ENCODE measurements at places on chromosomes 3 and 15. TPM values are rescaled to one million over a fixed set of nuclear protein-coding genes. Genes with fewer than 3 reads are reported as not detected.

The SNX22 gene
- 1.5 TPM for total RNA-seq

The MUC20 gene
- total RNA-seq, result 0.59 TPM

The FMN1 gene
- 0.36 TPM for total RNA-seq

The IL1RAP gene
- 7.8 TPM for total RNA-seq

The CPA3 gene
- not detected for total RNA-seq

The GOLGA6A gene
- total RNA-seq, result not detected

The KCNH8 gene
- total RNA-seq, result not detected

The IQCF5 gene
- not detected for total RNA-seq

The KLHL40 gene
- total RNA-seq, result not detected

The PLSCR5 gene
- total RNA-seq, result not detected

The DNAH12 gene
- 0.12 TPM for total RNA-seq

The MITF gene
- 8.5 TPM for total RNA-seq

The AADAC gene
- 20.8 TPM for total RNA-seq

The MOBP gene
- total RNA-seq, result 0.02 TPM

The SNX1 gene
- total RNA-seq, result 81.6 TPM

Data from A549 treated with DMSO at 1 μM for 4 hours (cell line).